ENCODE measurements at places on chromosomes 6 and 20. TPM values are rescaled to one million over a fixed set of nuclear protein-coding genes. Genes with fewer than 3 reads are reported as not detected.

TOX2 gene
- 1.1 TPM for polyA plus RNA-seq

RHAG gene
- not detected for polyA plus RNA-seq

MGME1 gene
- polyA plus RNA-seq = 17.0 TPM

VSX1 gene
- polyA plus RNA-seq = not detected

GFOD1 gene
- not detected for polyA plus RNA-seq

SLC17A2 gene
- not detected for polyA plus RNA-seq

OLIG3 gene
- not detected for polyA plus RNA-seq

OR12D3 gene
- polyA plus RNA-seq = not detected

VTA1 gene
- polyA plus RNA-seq = 54.2 TPM

SAMD3 gene
- polyA plus RNA-seq = 55.1 TPM

FAXC gene
- not detected for polyA plus RNA-seq

TEAD3 gene
- not detected for polyA plus RNA-seq

LPIN3 gene
- not detected for polyA plus RNA-seq

Data from CD4-positive, alpha-beta memory T cell (primary cell).